ENCODE measurements at places on chromosomes 12 and 14. TPM values are rescaled to one million over a fixed set of nuclear protein-coding genes. Genes with fewer than 3 reads are reported as not detected.

Gene CLEC2A
- not detected for total RNA-seq

Gene EAPP
- total RNA-seq, result 54.7 TPM

Gene ANKLE2
- total RNA-seq, result 43.4 TPM

Gene GPX2
- total RNA-seq, result not detected

Gene SERPINA3
- 2.5 TPM for total RNA-seq

Gene LYZ
- 7.4 TPM for total RNA-seq

Gene CLEC6A
- not detected for total RNA-seq

Gene TROAP
- 6.5 TPM for total RNA-seq

Gene TAS2R10
- 3.7 TPM for total RNA-seq
